ENCODE measurements at places on chromosomes 3 and 15. TPM values are rescaled to one million over a fixed set of nuclear protein-coding genes. Genes with fewer than 3 reads are reported as not detected.

TTC14 gene
- total RNA-seq = 46.4 TPM

CFAP91 gene
- 0.26 TPM for total RNA-seq

PAK6 gene
- 0.33 TPM for total RNA-seq

NSMCE3 gene
- 8.9 TPM for total RNA-seq

FGF12 gene
- not detected for total RNA-seq

STAB1 gene
- total RNA-seq = 0.07 TPM

B3GALNT1 gene
- total RNA-seq = 3.3 TPM

CCR8 gene
- total RNA-seq = 5.7 TPM

KNG1 gene
- total RNA-seq = not detected

LIPH gene
- total RNA-seq = not detected

BHLHE40 gene
- 375 TPM for total RNA-seq

DMXL2 gene
- 3.4 TPM for total RNA-seq

CHRNA3 gene
- total RNA-seq = not detected

PATL2 gene
- 13.5 TPM for total RNA-seq

SYNPR gene
- total RNA-seq = not detected

ARRDC4 gene
- 1.0 TPM for total RNA-seq

FETUB gene
- total RNA-seq = not detected

PROK2 gene
- total RNA-seq = not detected

TRIM59 gene
- total RNA-seq = 31.8 TPM

GOLGA8S gene
- 0.07 TPM for total RNA-seq

BBX gene
- total RNA-seq = 37.2 TPM

VGLL3 gene
- not detected for total RNA-seq

CCDC39 gene
- not detected for total RNA-seq

SAMD7 gene
- total RNA-seq = not detected

NR2E3 gene
- not detected for total RNA-seq

IQCF5 gene
- total RNA-seq = not detected

CSPG5 gene
- 2.0 TPM for total RNA-seq

SLCO2A1 gene
- total RNA-seq = not detected

C3orf85 gene
- total RNA-seq = not detected

PEX5L gene
- total RNA-seq = 0.12 TPM

FEZF2 gene
- total RNA-seq = not detected

RASL12 gene
- not detected for total RNA-seq

PLXND1 gene
- total RNA-seq = 1.7 TPM

TICRR gene
- total RNA-seq = 21.0 TPM

EPHA6 gene
- total RNA-seq = not detected

C3orf70 gene
- 0.05 TPM for total RNA-seq
